Renal cortex interstitium (tissue), 15 donors: ENCODE measurements at places on chromosomes 13 and 19. TPM values are rescaled to one million over a fixed set of nuclear protein-coding genes. Genes with fewer than 3 reads are reported as not detected.

- DNase-seq, result no peak
Observed at GRCh38 chr13:114199954-114200353, 20.9 kb downstream of the CFAP97D2 start.

GRCh38 chr13:114107686-114108081 is 24.7 kb downstream of the RASA3 start:
- no peak for DNase-seq

Gene KLK4
- not detected for polyA plus RNA-seq

DNA sequence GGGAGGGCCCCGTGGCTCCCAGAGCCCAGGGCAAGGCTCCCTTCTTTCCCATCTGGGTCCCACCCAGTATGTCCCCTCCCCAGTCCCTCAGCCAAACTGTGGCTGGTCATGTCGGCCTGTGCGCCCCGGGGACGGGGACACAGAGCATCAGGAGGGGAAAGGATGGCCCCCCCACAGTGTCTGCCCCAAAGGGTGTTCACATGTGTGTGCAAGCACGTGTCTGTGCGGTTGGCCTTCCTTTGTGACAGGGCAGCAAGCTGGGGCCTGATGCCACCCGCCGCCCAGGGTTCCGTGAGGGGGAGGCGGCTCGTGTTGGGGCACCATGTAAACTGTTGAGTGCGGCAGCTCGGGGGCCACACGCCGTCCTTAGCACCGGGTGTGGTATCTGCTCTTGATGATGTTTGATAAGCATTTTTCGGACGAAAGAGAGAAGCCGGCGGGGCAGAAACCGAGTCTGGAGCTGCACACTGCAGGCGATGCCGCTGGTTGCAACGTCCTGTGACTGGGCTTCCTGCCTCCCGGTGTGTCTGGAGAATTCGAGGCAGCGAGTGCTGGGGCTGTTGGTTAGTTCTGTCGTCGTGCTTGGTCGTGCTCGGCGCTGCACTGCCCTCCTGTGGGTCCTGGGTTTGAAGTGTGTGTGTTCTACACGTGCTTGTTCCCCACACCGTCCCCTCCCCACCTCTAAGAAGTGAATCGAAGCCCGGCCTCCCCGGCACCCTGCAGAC is 18.4 kb downstream of the GNA11 start:
- no peak for DNase-seq

GRCh38 chr13:62333466-62333865 is 917.8 kb upstream of the PCDH20 start:
- DNase-seq, result no peak

Gene OR4F17
- not detected for polyA plus RNA-seq

Gene KIR3DL2
- not detected for polyA plus RNA-seq

- no peak for DNase-seq
Observed at GRCh38 chr19:54918499-54918898, 12.6 kb downstream of the NCR1 start.

Gene ZNF578
- 7.0 TPM for polyA plus RNA-seq

Gene TMEM190
- polyA plus RNA-seq, result 1.1 TPM

Gene MBD3L2B
- polyA plus RNA-seq, result not detected

DNA sequence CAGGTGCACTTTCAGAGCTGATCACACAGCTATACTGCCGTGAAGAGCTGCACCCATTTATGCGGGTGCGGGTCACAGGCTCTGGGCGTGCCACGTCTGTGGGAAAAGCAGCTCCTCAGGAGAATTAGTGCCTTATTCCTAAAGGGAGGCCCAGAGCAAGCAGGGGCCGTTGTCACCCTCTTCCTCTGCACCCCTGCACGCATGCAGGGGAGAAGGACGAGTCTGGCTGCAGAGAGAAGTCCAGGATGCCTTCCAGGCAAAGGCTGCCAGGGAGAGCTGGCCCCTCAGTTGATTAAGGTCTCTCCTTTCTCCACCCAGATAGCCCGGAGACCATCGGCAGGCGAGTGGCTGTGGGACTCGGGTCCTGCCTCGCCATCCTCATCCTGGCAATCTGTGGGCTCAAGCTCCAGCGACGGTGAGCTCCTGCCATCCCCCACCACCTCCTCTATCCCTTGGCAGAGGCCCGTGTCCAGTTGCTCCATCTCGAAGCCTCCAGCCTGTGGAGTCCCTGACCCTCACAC is 3.1 kb upstream of the FFAR1 start:
- DNase-seq, result no peak

DNA sequence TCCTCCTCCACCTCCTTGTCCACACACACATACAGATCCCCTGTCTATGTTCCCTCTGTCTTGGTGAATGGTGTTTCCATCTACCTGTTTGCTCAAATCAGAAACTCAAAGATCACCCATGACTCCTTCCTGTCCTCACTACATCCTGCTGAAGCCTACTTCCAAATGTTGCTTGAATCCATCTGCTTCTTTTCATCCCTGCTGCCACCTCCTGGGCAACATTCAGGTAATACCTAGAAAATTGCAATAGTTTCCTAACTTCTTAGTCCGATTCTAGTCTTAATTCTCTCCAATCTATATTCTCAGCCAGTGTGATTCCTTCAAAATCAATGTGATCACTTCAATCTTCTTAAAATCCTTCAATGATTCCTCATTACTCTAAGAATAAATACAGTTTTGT is 155.5 kb upstream of the STARD13 start:
- no peak for DNase-seq

Gene ZNF564
- 12.5 TPM for polyA plus RNA-seq

- DNase-seq, result no peak
Observed at GRCh38 chr13:108950333-108951010, 321.1 kb downstream of the MYO16 start.

GRCh38 chr13:22846551-22846950 is 334.2 kb upstream of the SGCG start:
- DNase-seq, result no peak

GRCh38 chr13:74246487-74246886 is 112.3 kb upstream of the KLF12 start:
- DNase-seq, result no peak

DNA sequence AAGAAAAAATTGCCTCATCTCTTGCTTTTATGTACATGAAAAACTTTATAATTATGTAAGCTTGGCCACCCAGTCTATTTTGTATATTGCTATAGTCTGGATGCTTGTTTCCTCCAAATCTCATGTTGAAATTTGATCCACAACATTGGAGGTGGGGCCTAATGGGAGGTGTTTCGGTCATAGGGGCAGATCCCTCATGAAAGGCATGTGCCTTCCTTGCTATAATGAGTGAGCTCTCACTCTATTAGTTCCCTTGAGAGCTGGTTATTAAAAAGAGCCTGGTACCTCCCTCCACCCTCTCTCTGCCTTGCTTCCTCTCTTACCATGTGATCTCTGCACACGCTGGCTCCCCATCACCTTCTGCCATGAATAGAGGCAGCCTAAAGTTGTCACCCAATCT is 1005.1 kb downstream of the PCDH9 start:
- no peak for DNase-seq

Gene AMH
- polyA plus RNA-seq, result 4.1 TPM

Gene CRB3
- polyA plus RNA-seq, result 32.0 TPM

GRCh38 chr13:30863796-30864195 is 42.3 kb upstream of the MEDAG start:
- DNase-seq, result no peak

DNA sequence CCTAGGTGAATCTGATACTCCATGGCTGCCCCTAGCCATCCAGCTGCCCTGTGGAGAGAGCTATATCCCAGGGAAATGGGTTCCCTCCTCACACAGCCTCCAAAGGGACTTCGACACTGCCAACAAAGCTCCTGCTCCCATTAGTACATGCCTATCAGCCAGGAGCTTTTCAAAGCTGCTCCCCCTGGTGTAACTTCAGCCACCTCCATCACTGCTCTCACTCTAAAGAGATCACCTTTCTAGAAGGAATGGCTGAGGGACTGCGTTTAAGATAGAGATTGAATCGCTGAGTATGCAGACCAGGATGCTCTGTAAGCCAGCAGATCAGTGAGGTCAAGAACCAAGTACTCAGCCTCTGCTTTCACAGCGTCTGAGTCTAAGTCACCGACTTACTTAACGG is 213.7 kb downstream of the NALCN start:
- DNase-seq, result no peak
